ENCODE measurements at places on chromosomes 6 and 20. TPM values are rescaled to one million over a fixed set of nuclear protein-coding genes. Genes with fewer than 3 reads are reported as not detected.

The ACTL10 gene
- total RNA-seq: 2.4 TPM

The ZBTB9 gene
- 8.7 TPM for total RNA-seq

- DNase-seq: no peak
Measured at GRCh38 chr6:166360243-166361076, 18.1 kb upstream of the SFT2D1 start.

DNA sequence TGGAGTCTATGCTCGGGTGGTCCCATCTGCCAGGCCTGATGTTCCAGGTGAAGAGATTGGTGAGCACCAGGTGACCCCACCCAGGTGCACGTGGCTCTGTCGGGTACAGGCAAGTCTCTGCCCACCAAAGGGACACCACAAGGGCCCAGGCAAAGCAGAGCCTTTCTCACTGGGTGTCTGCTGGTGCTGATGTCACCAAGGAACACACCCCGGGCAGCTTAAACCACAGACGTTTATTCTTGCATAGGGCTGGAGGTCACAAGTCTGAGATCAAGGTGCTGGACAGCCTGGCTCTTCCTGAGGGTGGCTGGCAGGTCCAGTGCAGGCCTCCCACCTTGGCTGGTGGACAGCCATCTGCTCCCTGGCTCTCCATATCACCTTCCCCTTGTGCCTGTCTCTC is 100.7 kb upstream of the CD93 start:
- DNase-seq: no peak

DNA sequence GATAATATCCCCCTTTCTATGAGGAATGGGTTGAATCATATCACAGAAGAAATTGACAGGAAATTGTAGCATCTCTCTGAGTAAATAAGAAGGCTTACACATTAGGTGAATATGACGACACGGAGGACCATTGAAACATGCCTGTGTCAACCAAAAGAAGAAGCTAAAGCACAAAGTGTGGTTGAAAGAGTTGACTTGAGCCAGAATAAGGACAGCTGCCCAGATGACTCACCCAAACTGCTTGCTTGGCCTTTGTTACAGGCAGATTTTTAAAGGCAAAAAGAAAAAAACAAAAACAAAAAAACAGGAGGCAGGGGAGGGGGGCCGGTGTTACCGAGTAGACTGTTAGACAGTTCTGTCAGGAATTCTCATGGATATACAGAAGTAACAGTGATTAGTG is 129.8 kb upstream of the EDN1 start:
- no peak for DNase-seq
